ENCODE measurements at places on chromosomes 3 and 15. TPM values are rescaled to one million over a fixed set of nuclear protein-coding genes. Genes with fewer than 3 reads are reported as not detected.

The ATP13A4 gene
- 0.34 TPM for total RNA-seq

DNA sequence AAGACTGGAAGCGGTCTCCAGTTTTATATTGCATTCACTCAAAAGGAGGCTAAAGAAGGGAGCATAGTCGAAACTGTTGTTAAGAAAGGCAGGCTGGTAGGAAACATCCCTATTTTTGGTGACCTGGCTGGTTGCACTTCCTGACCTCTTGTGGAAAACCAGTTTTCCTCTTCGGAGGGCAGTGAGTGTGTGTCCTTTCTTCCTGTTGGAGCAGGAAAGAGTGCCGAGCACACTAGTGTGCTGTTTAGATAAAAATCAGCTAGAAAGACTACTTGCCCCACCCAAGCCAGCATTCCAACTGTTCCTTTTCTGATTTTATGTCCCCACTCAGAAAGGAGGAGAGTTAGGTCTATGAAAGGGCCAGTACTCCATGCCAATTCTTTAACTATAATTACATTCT is 65.1 kb upstream of the CCR4 start:
- no peak for DNase-seq

DNA sequence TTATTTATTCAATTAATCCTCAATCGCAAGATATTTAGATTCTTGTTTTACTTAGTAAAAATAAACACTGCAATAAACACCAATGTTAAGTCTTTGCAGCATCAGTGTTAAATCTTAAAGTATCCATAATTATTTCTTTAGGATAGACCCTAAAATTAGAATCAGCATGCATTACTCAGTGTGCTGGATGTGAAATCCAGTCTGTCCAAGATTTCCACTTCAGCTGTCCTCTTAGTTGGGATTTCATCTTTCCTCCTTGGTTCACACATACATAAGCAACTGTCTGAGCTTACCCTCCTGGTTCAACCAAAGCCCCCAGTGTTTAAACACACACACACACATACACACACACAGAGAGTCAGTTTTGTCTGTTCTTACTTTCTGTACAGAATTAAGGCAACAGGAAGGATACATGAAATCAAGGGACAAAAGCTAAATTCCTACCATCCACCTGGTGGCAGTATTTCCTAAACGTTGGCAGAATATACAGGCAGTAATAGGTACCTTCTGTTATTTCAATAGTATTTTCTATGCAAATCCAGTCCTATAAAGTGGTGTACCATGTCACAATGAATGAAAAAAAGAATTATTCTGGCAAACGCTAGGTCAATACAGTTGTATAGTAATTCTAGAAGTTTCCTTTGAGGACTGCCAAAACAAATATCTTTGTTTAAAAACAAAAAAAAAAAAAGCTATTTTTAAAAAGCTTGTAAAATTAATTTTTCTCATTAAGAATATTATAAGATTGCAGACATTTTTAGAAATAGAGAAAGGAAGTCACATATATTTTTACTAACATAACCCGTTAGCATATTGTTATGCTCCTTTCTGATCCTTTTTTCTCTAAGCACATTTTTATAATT is 27.3 kb upstream of the DMXL2 start:
- DNase-seq, result peak; percentile 49

GRCh38 chr3:19907523-19907922 is 26.5 kb downstream of the EFHB start:
- no peak for DNase-seq
